ENCODE measurements at places on chromosomes 3 and 15.

GRCh38 chr15:49189631-49190030, 19.6 kb downstream of the GALK2 start:
- DNase-seq = no peak

- DNase-seq = peak; percentile 75
These were observed 4.8 kb upstream of the RHOV start for GRCh38 chr15:40878785-40879184.

DNA sequence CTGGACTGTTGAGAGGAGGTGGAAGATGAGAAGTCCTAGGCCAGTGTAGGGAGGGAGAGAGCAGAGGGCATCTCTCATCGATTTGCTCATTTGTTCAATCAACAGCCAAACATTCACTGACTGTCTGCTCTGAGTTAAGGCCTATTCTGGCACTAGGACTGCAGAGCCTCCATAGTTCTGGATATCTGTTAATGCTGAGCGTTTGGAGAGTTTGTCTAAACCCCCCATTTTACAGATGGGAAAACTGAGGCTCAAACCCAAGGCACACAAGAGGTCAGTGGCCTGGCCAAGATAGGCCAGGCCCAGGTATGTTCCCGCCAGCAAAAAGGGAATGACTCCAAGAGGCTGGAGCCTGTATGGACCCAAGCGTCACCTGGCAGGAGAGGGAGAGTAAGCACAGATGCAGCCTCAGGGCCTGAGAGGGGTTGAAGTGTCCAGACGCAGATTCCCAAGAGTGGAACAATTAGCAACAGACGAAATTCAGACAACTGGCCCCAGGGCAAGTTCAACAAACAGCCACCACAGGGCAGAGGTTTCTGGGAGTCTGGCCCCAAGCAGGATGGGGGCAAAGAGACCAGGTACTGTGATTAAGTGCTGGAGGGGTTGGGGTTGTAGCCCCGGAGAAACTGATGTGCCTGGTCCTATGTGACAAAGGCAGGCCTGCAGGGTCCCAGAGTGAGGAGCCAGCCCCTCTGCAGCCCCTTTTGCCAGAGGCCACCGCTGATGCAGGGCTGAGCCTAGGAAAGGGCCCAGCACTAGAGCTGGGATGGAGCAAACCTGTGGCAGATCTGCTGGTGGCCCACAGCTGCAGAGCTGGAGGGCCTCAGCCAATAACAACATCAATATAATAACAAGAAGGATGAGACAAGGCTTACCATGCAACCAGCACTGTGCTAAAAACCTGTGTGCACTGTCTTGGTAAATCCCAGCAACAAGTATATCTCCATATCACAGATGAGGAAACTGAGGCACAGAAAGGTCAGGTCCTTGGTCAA, 245.1 kb upstream of the TLE3 start:
- DNase-seq = no peak

- DNase-seq = no peak
These were observed 388.5 kb downstream of the VPS13C start for GRCh38 chr15:61671736-61672135.

DNA sequence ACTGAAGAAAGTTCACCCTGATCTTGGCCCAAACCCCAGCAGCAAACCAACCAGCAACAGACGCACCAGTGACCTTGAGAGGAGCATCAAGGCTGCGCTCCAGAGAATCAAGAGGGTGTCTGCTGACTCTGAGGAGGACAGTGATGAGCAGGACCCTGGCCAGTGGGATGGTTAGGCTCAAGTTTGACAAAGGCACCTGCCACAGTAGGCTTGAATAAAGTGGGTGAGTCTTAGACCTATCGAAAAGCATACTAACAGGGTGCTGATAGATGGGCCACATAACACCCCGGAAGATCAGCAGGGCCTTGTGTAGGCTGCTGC, 23.9 kb downstream of the WHAMM start:
- no peak for DNase-seq

DNA sequence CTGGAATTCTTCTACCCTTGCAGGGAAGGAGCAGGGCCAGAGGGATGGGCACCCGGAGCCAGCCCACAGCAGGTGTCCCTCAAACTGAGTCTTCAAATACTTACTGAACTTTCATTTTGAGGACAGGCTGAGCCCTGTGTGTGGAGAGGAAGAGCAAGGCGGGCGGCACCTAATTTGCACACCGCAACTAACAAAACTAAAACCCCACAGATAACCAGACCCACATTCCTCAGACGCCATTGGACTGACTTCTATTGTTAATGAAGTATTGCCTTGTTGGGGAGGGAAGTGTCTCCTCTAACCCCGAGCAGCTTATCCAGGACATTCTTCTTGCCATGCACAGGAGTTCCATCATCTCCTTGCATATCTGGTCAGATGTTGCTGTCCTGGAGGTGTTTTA, 105.2 kb upstream of the NR2E3 start:
- DNase-seq = peak; percentile 50

GRCh38 chr15:80523746-80524145, 119.6 kb downstream of the ARNT2 start:
- DNase-seq = peak; percentile 34

- DNase-seq = no peak
These were observed 120.5 kb downstream of the DUT start for GRCh38 chr15:48451736-48452135.

GRCh38 chr3:112090887-112091586, 4.8 kb downstream of the C3orf52 start:
- DNase-seq = no peak

DNA sequence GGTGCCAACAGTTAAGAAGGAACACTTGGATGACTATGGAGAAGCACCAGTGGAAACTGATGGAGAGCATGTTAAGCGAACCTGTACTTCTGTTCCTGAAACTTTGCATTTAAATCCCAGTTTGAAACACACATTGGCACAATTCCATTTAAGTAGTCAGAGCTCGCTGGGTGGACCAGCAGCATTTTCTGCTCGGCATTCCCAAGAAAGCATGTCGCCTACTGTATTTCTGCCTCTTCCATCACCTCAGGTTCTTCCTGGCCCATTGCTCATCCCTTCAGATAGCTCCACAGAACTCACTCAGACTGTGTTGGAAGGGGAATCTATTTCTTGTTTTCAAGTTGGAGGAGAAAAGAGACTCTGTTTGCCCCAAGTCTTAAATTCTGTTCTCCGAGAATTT, 3.0 kb downstream of the SKIL start:
- DNase-seq = no peak

DNA sequence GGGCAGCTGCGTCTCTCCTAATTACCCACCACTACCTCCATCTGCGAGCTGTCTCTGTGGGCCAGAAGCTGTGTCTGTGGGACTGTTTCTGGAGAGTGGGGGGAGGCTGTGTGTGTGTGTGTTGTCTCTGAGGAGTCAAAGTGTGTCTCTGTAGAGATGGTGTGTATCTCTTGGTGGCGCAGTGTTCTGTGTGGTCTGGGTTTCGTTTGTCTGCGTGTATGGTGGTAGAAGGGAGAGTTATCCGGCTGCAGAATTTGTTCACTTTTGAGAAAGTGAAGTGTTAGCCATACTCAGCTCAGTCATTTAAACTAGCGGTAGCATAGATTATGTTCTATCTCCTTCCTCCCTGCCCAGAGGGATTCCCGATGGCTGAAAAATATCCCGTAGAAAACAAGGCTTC, 2.2 kb downstream of the MYRIP start:
- DNase-seq = no peak

DNA sequence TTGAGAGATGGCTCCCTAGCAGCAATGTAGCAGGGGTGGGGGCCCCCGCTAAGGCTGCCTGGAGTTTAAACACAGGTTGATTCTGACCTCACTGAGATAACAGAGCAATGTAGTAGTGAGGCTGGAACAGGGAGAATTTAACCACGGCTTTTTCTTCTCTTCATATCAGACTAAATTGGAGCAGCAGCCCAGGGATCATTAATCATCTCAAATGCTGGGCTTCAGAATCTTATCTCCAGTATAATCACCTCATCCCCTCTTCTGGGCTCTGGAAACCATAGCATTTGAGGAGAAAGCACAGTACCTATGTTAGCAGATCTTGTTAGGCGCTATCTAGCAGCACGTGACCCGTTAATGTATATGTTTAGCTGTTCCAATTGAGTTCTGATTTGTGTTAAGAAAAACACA, 25.4 kb upstream of the DET1 start:
- no peak for DNase-seq

DNA sequence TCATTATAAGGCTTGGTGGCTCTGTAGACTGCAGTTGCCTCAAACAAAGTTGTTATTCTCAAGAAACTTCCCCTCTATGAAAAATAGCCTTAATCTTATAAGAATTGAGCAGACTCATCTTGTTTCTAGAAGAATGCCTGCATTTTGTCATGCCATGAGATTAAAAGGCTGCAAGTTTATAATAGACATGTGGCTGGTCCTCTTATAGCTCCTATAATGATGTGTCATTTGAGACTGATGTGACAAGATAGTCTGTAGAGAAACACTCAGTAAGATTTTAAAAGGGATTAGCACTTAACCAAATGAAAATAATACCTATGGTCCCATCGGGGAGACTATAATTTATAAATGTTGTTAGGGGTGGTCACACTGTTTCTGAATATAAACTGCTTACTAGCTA, 312.5 kb downstream of the OXSM start:
- no peak for DNase-seq

DNA sequence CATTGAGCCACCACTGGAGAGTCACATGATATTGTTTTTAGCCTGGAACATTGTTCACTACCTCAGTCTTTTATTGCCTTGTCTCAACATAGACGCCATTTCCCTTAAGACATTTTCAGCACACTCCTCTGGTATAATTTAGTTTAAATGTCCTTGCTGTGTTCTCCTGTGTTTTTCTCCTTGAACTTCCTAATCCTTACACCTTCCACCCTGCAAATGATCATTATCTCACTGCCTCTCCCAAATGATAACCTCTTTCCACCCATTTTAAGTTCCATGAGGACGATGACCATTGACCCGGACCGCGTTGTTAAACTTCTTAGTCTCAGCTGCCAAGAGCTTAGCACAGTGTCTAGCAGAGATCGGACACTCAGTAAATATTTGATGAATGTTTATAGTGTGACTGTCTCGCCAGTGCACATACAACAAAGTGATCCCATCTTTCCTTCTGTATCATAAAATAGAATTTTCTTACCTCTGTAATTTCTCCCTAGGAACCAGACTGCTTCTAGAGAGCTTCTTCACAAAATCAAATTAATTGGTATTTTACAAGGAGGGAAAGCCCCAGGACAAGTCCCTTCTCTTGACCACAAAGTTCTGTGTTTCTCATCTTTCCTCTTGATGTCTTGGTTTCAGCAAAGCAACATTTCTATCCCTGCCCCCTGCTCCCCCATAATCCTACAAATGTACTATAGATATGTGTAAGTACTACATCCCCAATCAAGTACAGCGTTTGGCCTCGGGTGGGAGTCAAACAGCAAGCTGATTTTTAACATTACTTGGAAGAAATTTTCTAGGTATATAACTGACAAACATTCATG, 429.6 kb downstream of the LPP start:
- peak; percentile 57 for DNase-seq

- DNase-seq = peak; percentile 63
These were observed 59.8 kb upstream of the KLHL25 start for GRCh38 chr15:85854345-85855097.

GRCh38 chr3:100210772-100211135, 50.0 kb upstream of the TBC1D23 start:
- DNase-seq = peak; percentile 88

DNA sequence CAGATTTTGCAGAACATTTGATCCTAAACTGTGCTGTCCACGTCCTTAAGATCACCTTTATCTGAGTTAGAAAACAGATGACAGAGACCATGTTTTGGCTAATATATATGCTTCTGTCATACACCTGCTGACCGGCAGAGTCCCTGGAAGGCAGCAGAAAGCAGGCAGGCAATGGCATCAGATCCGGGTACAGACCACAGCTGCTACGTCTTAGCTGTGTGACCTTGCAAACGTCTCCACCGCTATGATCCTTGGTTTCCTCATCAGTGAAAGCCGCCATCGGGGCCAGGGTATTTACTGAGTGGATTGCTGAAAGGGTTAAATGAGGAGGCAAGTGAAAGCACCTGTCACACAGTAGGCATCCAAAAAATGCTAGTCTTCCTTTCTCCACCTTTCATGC, 72.1 kb downstream of the ABTB1 start:
- DNase-seq = no peak

DNA sequence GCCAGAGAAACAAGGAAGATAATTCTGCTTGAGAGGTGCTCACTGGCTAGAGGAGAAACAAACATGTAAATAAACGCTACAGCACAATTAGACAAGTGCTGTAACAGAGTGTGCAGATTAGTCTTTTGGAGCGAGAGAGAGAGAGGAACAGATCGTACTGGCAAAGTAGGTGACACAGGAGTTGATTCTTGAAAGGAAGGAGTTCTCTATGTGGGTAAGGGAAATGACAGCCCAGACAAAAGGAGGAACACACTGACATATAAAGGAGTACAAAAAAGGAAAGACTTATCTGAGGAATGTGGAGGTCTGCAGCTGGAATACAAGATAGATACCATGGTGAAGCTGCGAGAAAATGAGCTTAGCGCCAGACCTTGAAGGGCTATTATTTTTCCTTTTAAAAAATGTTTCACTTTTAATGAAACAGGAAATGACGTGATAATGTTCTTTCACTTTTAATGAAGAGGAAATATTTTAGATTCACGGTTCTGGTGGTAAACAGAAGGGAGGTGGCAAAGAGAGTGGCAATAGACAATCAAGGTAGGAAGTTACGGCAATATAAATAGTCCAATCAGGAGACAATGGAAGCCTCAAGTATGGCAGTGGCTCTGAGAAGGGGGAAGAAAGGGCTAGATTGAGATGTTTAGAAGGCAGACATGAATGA, 202.9 kb downstream of the VPS13C start:
- DNase-seq = no peak

DNA sequence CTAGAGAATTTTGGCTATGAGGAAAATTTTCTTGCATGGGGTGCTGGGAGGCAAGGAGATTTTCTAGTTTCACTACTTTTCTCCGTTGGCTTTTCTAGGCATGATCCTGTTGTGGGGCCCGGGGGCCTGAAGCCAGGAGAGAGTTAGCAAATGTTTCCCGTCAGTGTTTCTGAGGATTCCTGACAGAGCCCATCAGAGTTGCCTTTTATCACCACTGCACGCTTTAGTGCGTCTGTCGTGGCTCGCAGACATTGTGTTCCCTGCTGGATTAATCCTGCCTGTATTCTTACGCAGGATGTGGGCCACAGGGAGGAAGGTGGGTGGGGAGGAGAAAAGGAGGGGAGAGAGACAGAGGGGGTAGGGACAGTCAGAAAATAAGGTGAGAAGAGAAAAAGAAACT, 18.1 kb upstream of the BOC start:
- no peak for DNase-seq

DNA sequence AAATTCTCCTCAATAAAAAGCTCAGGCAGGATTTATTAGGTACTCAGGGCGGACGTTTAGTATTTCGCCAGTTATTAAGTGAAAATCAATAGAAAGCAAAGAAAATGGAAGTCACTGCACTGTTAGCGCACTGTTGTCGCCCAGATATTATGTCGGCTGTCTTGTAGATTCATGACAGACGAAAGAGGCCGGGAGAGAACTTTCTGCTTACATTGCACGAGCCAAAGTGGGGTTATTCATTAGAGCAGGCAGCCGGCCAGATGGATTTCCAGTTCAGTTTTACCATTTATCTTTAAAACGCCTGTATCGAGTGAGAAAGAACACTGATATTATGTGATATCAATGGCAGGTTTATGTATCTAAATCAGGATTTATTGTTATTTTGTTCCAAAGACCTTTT, 866.0 kb upstream of the NR2F2 start:
- peak; percentile 38 for DNase-seq

- peak; percentile 77 for DNase-seq
These were observed 66.6 kb upstream of the TGFBR2 start for GRCh38 chr3:30539772-30540171.

Measured in iris pigment epithelial cell (primary cell).